Activated naive CD4-positive, alpha-beta T cell (primary cell): ENCODE measurements at places on chromosomes 2 and 18.

GRCh38 chr2:187964746-187965145 lies 326.9 kb upstream of the GULP1 start:
- DNase-seq, result no peak

GRCh38 chr2:167480232-167480985 lies 592.1 kb downstream of the XIRP2 start:
- DNase-seq, result no peak

DNA sequence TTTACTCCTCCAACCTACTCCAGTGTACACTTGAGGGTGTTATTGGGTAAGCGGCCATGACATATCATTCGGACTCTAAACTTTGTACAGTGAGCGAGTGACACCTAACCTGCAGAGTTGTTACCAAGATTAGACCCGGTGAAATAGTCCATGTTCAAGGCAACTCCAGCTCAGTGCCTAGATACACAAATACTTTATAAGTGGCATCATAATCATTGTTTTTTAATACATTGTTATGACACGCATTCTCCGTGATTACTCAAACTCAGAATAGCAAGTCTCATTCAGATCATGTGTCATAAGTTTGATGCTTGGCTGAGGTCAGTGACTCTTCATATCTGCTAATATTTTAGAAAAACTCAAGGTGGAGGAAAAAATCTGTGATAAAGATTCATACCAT lies 597.8 kb downstream of the DCC start:
- no peak for DNase-seq

- DNase-seq, result no peak
Observed at GRCh38 chr2:12320027-12320734, 396.6 kb upstream of the TRIB2 start.

GRCh38 chr2:162537651-162538050 lies 193.7 kb downstream of the GCA start:
- DNase-seq, result no peak

GRCh38 chr2:133104871-133105270 lies 434.9 kb upstream of the LYPD1 start:
- DNase-seq, result no peak

DNA sequence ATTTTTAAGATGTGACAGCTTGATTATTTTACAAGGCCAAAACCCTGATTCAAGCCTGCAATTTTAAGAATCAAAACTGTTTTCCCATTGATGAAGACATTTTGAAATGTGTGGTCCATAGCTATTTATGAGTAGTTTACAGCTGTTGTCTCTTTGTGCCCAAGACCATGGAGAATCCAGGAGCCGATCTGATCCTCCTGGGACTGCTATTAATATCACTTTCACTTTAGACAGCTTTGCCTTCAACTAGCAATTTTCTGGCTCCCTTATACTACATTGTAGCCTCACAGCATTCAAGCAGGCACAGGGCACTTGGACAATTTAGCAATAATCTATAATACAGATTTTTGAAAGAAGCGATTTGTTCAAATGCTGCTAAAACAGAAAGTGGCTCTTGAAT lies 172.9 kb downstream of the SLC8A1 start:
- no peak for DNase-seq

DNA sequence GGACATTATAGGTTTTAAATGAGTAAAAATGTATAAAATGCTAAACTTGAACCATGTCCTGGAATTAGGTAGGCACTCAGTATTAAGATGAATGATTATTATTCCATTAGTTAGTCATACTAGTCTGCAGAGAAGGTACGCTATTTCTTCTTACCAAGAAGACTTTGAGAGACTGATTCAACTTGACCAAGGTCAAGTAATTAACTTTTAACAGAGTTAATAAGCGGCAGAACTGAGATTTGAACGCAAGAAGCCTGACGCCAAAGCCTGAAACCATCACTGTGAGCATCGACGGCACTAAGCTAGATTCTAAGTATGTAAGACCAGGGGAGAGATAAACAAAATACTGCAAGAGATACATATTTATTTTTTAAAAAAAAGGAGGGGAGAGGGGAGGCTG lies 2.6 kb downstream of the EVA1A start:
- no peak for DNase-seq

- no peak for DNase-seq
Observed at GRCh38 chr2:17851731-17852585, 26.5 kb upstream of the KCNS3 start.

DNA sequence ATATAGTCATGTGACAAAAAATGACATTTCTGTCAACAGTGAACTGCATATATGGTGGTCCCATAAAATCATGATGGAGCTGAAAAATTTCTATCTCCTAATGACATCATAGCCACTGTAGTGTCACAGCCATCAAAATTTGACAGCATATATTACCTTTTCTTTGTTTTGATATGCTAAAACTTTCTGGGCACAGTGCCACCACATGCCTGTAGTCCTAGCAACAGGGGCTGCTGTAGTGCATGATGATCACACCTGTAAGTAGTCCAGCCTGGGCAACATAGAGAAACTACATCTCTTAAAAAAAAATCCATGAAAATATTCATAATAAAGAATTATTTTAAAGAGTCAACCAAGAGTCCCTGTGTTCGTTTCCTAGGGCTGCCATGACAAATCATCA lies 155.5 kb upstream of the SERTAD2 start:
- no peak for DNase-seq

DNA sequence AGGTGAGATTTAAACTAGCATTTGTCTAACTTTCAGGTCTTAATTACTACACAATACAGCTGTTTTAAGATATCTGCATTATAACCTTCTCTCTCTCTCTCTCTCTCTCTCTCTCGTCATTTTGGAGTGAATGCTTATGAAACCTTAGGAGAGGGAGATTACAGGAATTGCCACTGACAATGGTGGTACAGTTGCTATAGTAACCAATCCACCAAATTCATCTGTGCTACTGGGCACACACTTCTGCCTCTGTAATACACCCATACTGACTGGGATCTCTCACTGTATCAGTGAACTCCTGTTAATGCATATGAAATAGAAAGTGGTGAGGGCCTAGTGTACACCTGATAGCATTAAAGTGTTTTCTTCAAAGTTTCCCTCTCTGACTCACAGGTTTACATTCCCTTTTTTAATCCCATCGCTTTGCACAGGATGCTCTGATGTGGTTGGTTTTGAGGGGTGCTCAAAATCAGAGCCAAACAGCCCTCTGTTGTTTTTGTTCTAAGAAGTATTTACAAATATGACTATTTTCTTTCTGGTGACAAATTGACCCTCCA lies 13.1 kb downstream of the KLHL14 start:
- DNase-seq, result no peak

DNA sequence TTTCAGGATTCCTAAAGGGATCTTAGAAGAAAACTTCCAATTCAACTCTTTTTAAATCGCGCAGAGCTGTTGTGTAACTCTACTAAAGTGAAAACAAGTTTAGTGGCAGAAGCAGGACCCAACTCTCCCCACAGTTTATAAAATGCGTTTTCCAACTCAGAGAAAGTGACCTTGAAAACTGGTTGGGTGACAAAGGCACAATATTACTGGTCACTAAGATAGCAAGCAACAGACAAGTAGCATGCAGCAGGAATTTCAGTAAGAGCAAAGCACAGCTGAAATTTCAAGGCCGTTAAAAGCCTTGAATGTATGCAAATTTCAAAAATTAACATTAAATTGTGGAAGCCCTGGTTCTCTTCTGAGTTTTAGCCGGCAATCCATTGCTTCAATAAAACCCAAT lies 66.9 kb downstream of the STK39 start:
- DNase-seq, result no peak

GRCh38 chr2:27218614-27219013 lies 1.4 kb downstream of the CAD start:
- no peak for DNase-seq

DNA sequence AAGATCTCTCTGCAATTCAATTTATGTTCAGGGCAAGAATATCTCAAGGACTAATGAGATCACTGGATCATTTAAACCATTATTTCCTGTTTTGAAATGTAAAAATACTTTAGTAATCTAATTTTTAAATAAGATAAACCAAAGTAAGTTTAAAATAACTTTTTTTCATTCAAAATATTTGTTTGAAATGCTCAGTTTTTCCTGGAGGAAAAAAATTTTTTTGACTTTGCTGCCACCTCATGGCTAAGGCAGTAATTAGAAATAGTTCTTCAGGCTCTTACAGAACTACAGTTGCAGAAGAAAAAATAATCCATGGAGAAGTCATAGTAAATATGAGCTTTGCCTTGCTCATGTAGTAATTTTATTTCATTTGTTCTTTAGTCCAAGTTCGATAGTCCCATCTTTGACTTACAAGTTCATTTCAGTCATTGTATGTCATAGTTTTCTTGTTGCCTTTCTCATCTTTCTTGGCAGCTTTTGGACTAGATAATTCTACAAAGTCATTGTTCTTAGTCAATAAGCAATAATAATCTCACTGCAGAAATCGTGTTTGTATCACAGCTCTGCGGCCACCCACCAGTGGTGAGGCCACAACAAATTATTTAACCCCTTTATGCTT lies 127.4 kb downstream of the DPP4 start:
- DNase-seq, result no peak

GRCh38 chr2:99940963-99941362 lies 201.4 kb downstream of the AFF3 start:
- DNase-seq, result no peak

DNA sequence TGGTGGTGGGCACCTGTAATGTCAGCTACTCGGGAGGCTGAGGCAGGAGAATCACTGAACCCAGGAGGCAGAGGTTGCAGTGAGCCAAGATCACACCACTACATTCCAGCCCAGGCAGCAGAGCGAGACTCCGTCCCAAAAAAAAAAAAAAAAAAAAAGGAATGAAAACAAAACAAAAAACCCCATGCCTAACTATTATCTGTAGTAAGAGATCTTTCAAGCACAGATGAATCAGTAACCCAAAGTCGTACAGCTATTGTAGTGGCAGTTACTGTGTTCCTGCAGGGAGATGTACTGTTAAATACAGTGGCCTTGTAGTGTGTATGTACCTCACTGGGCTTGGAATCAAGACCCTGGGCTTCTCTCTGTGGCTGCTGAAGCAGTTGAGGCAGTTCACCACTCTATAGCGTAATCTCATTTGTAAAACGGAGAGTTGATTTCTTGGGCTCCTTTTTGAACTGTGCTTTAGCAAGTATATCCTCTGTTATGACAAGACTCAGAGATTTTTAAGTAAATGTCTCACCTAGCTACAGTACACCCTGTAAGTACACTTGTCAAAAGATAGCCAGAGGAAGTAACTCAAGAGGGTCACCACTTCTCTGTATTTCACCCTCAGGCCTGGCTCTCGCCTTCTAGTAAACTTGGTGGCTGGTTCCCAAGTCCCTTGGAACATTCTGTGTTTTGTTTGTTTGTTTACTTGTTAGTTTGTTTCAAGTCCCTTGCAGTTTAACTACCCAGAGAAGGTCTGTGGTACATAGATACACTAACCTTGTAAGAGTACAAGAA lies 109.6 kb upstream of the FOSL2 start:
- no peak for DNase-seq

DNA sequence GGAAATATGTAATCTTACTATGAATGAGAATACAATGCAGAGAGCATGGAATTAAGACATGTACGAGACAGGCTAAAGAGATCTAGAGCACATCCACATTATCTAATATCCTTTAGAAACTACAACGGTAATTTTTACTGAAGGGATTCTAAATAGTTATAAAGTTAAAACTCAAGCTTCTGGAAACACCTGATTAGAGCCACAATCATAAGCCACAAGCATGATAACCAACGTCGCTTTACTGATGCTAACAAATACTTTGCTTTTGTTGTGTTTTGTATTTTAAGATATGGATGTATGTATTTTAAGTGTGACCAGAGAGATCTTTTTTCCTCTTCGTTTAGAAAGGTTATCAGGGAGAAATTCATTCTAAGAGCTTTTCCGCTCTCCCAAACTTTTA lies 44.0 kb upstream of the STK17B start:
- no peak for DNase-seq

- DNase-seq, result no peak
Observed at GRCh38 chr2:163943403-163944346, 207.9 kb upstream of the FIGN start.

- no peak for DNase-seq
Observed at GRCh38 chr18:7642331-7642890, 75.3 kb downstream of the PTPRM start.

DNA sequence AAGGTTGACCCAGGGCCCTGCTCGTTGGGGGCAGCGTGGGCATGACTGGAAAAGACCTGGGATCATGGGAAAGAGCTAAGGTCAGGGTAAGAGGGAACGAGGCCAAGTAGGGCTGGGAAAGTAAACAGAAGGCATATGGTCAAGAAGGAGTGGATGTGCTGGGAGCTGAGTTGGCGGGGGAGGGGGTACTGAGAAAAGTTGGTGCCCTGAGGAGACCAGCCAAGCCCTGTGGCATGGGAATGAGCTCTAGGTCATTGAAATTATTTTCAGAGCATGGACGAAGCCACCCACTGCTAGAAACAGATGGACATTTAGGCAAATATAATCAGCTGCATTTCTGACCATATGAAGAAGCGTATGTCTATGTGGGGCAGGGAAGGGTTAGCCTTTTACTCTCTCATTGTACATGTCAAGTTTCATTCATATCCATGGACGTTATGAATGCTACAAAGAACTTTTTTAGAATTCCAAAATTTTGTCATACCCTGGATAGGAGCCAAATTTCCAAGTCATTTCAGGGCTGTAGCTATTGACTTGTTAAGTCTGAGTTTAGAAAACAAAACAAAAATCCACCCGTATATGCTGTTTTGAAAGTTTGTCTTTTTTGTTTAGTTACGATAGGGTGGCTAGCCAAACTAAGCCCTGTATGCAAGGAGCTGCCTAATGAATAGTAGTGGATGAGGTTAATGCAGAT lies 19.1 kb downstream of the MAPRE2 start:
- no peak for DNase-seq

DNA sequence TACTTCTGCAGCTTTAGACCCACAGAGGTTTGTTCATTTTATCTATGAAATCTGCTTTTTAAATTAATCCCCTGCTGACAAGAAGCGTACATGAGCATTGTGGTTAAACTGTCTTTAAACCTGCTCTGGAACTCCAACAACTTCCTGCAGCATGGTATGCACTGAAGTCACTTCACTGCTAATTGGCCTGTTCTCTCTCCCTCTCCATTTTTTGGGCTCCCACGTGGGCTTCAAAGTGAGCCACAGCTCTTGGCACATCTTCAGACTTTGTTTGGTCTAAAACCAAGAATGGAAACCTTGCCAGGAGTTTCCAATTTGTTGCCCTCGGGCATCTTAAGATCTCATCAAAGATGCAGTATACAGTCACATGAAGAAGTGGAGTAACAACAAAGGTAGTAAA lies 311.4 kb downstream of the LRRTM1 start:
- no peak for DNase-seq

DNA sequence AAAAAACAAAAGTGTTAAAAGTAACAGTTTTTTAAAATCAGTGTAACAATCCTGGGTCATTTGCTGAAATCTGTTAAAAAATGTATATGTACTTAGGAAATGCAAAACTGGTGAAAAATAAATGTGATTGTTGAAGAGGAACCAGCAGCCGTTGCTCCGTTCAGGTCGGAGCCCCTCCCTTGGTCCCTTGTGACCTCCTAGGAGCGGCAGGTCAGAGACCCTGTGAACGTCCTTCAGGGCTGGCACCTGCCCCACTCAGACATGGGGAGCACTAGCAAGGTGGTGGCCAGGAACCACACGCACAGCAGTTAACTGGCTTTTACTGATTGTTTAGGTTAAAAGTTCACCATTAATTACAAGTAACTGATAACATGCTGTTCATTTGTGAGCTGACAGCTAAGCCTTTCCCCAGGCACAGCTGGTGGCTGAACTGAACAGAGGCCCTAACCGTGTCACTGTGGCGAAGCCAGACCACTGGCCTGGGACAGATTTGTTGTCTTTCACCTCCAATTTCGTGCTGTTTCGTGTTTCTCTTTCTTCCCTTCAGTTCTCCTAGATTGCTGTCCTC lies 159.2 kb upstream of the ALKAL2 start:
- DNase-seq, result no peak
